ENCODE measurements at places on chromosomes 13 and 19.
A peak's percentile ranks its signal among the peaks of the same experiment; 100 is the strongest.

DNA sequence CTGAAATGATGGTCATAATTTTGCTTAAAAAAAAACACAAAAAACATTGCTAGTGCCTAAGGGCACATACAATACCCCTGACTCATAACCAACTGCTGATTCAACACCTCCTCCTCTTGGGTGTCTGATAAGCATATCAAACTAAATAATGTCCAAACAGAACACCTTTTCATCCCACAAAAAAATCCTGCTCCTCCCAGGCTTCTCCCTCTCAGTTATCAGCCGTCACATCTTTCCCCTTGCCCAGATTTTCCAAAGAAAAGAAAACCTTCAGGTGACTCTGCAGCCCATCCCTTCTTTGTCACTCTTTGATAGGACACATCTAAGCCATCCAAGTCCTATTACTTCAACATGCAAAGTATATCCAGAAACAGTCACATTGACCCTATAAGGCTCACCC is 46.9 kb downstream of the ABCC4 start:
- DNase-seq, result peak; percentile 44

DNA sequence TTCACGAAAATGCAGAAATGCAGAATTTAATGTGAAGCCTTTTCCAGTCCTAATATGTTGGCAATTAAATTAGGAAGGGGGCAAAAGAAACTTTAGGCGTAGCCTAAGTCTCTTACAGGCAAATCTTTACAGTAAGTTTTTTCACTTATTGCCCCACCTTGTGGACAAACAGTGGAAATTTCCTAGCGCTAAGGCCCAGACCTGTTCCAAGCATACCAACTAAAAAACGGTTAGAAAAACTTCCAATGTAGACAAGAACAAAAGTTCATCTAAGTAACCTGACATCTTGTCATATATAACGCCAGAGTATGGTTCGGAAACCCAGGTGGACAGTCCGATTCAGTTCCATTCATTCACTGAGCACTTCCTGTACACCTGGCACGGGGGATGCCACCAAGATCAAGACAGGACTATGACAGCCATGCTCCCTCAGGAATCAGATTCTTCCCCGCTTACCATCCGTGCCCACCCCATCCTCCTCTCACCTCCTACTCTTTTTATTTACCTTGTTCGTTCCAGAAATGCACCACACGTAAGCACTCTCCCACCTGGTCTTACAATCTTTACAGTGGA is 4.9 kb downstream of the ZAR1L start:
- peak; percentile 58 for DNase-seq

DNA sequence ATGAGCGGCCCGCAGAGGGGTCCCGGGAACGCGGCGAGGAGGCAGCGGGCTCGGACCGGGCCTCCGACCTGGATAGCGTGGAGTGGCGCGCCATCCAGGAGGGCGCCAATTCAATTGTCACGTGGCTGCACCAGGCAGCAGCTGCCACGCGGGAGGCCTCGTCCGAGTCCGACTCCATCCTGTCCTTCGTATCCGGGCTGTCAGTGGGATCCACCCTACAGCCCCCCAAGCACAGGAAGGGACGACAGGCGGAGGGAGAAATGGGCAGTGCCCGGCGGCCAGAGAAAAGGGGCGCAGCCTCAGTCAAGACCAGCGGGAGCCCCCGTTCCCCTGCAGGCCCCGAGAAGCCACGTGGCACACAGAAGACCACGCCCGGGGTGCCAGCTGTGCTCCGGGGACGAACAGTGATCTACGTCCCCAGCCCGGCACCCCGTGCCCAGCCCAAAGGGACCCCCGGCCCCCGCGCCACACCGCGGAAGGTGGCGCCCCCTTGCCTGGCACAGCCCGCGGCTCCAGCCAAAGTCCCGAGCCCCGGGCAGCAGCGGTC is 10.7 kb downstream of the C19orf25 start:
- DNase-seq, result no peak

- DNase-seq, result no peak
Measured at GRCh38 chr13:112675366-112675756, 14.5 kb upstream of the ATP11A start.

DNA sequence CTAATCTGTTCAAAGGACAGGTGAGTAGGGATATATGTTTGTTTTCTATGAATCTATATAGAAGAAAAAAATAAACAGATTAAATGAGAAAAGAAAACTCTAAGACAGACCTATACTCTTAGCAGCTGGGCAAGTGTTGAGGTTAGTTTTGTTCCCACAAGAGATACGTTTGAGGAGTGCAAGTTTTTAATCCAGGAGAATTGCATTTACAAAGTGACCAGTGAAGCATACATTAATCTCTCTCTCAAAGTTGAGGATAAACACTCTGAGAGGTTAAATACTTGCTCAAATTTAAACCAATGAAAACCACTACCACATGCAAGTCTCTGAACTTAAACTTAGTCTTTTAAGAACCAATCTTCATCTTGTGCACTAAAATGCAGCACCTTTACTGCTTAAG is 930.5 kb upstream of the MIR17HG start:
- DNase-seq, result no peak

- no peak for DNase-seq
Measured at GRCh38 chr13:99800951-99801350, 170.6 kb downstream of the ZIC5 start.

Data from fibroblast of skin of back (primary cell).